Fibroblast of skin of scalp (primary cell): ENCODE measurements at places on chromosomes 7 and 10.

DNA sequence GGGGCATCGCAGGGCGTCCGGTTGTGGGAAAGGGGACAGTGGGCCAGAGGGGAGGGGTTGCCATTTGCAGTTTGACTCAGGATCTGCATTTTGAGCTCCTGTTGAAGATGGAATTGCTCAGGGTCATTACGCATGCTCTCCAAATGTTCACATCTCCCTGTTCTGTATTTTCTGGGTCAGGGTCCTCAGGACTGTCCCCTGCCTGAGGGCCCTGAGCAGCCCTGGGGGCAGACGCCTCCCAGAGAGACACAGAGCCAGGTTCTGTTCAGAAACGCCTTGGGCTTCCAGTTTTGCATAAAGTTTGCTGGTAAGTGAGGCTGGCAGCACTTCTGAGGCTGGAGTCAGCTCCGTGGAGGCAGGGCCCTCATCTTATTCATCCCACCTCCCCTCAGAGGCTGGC, 34.1 kb upstream of the NUB1 start:
- no peak for DNase-seq

DNA sequence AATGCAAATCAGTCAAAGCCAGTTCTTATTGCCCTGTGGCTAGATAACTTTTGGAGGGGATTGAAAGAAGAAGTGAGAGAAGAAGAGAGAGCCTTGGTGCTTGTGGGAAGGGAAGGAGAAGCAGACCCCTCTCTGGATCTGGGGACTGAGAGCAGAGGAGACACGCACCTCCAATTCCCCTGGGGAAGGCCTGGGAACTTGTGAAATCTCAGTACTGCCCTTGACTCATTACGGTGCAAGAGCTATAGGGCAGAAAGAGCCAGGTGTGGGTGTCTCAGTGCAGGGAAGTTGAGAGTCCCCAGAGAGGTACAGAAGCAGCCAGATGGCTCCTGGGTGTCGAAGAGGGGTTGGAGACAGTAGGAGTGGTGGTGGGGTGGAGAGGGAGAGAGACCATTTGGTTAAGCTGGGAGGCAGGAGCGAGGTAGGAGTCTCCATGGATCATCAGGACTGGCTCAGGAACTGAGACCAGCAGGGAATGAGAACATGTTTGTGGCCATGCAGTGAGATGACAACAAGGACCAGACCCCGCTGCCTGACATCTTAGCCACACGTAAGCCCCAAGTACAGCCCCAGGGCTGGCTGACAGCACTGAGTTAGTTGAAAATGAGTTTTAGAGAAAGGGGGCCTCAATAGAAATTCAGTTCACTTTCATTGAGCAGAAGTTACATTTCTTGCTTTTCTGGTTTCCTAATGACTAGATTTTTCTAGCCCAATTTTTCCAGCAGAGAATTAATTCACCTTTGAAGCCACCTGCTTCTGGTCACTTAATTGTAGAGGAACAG, 238.2 kb downstream of the BUB3 start:
- no peak for DNase-seq

DNA sequence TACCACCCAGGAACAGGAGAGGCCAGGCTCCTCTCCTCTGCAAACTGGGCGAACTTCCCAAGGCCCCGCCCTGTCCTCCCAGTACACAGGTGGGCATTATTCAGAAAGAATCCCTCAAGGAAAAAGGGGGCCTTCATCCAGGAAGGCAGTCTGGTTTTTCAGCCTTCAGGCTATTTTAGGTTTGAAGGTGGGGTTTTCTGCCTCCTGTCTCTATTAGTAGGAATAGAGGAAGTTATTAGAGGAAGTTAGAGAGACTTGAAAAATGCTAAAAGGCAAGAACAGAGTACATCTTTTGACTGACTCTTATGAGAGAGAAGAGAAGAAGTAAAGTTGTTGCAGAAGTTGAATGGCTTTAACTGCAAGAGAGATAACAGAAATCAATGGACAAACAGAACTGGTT, 250.9 kb upstream of the SORCS1 start:
- DNase-seq, result no peak

DNA sequence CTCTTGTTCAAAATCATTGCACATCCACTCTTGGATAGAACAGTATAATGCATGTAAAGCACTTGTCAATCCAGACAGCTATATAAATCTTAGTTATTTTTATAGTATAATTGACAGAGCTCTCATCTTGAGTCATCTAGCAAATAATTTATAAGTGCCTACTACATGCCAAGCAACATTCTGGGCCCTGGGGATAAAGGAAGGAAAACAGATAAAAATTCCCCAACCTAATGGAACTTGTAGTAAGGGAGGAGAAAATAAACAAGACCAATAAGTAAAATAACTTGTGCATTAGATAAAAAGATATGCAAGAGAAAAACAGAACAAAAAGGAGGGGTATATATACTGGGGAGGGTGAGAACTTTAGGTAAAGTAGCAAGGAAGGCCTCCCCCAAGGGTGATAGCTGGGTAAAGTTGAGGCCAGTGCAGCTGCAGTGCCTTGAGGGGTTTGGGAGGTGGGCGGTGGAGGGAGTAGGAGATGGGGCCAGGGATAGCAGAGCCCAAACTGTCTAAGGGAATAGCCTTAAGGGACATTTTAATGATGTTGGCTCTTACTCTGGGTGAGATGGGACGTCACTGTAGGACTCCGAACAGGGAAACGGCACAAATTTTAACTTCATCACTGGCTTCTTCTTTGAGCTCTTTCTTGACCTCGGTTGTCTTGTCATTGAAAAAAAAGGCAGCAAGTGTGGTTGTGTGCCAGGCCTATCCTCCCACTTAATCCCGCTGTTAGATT, 79.3 kb upstream of the SEC61G start:
- peak; percentile 15 for DNase-seq

- peak; percentile 33 for DNase-seq
These were observed 403 bp downstream of the CDK6 start for GRCh38 chr7:92835851-92836488.

DNA sequence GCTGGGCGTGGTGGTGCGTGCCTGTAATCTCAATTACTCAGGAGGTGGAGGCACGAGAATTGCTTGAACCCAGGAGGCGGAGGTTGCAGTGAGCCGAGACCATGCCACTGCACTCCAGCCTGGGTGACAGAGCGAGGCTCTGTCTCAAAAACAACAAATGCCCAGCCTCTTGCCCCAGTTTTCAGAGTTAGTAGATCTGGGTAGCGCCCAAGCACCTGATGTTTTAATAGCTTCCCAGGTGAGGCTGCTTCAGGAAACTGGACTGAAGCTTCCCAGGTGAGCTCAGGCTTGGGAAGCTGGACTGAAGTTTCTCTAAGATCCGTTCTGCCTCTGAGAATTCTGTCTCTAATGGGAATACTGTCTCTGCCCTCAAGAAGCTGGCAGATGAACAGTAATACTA, 12.2 kb downstream of the RPS24 start:
- no peak for DNase-seq

DNA sequence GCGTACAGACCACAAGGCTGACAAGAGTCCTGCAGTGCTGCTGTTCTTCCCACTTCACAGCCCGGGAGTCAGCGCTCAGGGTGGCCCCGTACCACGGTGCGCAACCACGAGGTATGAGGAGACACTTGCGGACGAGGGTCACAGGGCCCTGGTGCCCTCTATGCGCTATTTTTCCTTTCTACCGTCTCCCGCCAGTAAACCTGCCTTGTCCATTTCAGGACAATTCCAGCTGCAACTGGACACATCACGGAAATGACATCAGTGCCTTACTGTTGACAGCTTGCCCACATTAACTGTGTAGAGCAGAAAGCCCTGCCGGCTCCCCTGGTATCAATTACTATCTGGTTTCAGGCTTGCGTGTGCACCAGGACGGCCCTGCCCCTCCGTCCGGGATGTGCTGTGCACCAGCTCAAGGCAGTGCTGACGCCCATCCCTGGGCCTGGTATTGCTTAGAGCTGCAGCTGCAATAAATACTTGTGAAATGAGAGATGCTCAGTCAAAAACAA, 65.1 kb downstream of the ZRANB1 start:
- DNase-seq, result peak; percentile 85

DNA sequence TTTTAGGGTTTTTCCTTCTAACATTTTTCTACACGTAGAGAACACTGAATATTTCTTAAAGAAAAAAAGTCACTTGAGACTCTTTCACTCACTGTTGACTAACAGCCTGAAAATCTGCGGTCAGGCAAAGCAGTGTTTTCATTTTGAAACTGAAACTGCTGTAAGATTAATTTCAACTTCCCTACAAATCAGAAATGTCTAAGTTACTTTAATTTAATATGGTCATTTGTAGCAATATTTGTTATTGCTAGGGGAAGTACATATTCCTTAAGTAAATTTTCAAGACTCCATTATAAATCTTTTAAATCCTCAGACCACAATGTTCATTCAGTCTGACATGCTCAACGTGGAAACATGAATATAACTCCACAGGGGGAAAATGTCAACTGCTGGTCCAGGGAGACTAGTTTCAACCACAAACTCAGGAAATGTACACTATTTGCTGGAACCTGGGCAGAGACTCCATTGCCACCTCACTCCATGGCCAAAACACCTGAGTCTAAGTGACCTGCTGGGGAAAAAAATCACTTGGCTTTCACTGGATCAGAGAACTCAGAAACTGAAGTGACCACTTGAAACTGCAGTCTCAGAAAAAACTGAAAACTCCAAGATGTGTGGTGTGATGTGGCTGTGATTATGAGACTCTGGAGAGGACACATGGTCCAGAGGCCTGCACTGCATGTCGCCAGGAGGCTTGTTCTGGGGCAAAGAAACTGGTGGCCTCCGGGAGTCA, 161.2 kb downstream of the TAX1BP1 start:
- DNase-seq, result peak; percentile 72

DNA sequence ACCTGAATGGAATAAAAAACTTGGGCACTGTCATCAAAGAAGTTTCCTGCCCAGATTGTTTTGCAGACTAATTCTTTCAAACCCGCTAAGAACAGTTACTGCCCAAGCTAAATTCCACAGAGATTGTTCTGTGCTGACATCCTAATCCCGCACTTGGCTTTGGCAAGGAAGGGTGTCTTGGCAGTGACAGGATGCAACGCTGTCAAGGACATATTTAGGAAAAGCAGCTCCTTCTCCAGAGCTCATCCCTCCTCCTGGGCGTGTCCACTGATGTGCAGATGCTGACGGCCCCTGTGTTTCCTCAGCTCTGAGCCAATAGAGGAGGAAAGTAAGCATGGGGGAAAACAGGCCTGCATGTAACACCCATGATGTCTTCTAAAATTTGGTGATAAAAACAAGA, 74.2 kb downstream of the EEPD1 start:
- peak; percentile 94 for DNase-seq

GRCh38 chr7:107063245-107064120, 19.0 kb downstream of the PRKAR2B start:
- DNase-seq, result no peak

DNA sequence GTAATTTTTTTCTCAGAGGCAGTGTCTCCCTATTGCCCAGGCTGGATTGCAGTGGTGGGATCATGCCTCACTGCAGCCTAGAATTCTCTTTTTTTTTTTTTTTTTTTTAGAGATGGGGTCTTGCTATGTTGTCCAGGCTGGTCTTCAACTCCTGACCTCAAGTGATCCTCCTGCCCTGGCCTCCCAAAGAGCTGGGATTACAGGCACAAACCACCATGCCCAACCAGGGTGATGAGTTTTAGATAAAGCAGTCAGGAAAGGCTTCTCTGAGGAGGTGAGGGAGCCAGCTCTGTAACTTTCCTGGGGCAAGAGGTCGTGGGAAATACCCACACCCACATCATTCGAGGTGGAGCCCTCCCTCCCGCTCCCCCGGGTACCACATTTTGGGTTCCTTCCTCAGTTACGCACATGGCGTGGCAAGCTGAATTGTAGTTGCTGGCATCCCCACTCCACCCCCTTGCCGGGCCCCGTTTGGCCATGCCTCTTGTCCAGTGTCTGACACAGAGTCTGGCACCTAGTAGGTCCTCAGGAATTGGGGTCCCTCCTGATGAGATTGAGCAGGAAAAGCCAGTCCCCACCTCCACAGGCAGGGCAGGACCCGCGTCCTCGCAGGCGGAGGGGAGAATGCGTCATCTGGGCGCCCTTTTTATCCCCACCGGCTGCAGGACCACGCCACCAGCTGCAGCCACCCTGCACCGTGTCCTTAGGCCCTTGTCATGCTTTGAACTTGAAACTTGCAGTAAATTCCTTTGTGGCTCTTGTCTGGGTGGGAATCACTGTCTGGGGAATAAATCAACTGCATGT, 43.4 kb downstream of the CLIP2 start:
- DNase-seq, result no peak

GRCh38 chr10:32384171-32384570, 37.2 kb upstream of the EPC1 start:
- no peak for DNase-seq

DNA sequence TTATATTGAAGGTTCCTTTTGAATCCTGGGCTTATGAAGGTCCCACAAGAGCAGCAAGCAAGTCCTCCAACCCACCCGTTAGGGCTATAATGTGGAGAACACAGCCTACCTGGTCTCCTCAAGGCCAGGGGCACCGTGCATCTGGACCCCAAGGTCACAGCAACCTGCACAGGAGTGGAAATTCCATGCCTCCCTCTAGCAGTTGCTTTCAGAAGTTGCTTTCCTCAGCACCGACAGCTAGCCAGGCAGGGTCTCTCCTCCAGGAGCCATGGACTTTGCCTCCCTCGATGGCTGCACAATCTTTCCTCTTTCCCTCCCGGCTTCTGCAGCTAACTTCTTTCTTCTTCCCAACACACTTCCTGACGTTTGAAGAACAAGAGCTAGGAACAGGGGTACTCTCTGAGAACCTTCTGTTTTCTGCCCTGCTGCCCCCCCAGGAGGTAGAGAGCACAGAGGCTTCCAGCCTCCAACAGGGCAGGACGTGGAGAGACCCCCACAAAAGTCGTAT, 149.8 kb downstream of the PTPN20 start:
- no peak for DNase-seq

DNA sequence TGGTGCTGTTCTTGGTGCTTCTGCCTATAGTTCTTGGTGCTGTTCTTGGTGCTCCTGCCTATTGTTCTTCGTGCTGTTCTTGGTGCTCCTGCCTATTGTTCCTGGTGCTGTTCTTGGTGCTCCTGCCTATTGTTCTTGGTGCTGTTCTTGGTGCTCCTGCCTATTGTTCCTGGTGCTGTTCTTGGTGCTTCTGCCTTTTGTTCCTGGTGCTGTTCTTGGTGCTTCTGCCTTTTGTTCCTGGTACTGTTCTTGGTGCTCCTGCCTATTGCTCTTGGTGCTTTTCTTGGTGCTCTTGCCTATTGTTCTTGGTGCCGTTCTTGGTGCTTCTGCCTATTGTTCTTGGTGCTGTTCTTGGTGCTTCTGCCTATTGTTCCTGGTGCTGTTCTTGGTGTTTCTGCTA, 71.1 kb downstream of the PTPRN2 start:
- DNase-seq, result no peak

DNA sequence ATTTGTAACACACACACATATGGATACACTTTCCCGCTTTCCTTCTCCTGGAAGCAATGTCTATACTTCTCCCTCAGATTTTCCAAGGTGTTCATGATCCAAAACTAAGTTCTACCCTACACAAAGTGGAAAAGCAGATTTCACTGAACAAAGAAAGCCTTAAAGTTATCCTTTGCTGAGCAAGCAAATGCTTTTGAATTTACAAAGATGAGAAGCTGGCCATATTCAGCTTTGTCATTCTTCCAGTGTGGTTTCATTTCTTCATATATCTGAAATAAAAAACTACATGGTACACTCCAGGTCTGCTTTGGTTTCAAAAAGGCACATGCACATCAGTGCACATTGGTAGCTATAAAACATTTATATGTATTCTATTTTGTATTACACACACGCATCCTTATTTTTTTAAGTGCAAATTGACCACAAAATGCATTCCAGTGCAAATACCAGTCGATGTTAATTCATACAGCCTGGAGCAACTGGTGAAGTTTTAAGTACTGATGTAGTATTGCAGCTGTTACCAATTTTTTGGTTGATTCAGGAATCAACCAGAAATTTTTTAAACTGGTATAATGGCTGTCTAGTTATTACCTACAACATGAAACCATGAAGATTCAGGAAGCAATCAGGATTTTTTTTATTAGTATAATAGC, 65.5 kb upstream of the SRPK2 start:
- peak; percentile 92 for DNase-seq

- DNase-seq, result no peak
These were observed 3.7 kb upstream of the CALU start for GRCh38 chr7:128735436-128735835.
